Erythroblast (primary cell): ENCODE measurements at places on chromosomes 3 and 15.

GRCh38 chr3:176167272-176167671 lies 1030.0 kb downstream of the TBL1XR1 start:
- DNase-seq, result no peak

DNA sequence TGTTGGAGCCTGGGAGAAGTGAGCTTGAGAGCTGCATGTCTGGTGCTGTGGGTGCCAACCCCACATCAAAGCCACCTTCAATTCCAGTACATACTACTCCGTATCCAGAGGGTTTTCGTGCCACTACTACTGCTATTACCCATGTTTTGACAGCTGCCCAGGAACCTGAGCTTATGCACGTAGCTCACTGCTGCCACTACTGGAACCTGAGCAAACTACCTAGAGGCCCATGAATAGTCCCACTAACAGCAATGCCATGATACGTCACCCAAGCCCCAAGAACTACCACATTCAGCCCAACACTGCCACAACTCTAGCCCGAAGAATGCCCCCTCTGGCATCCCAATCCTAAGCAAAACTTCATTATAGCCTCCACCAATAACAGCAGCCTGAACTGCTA lies 215.2 kb upstream of the BCHE start:
- no peak for DNase-seq

- no peak for DNase-seq
Observed at GRCh38 chr15:94029495-94029894, 201.9 kb upstream of the MCTP2 start.

DNA sequence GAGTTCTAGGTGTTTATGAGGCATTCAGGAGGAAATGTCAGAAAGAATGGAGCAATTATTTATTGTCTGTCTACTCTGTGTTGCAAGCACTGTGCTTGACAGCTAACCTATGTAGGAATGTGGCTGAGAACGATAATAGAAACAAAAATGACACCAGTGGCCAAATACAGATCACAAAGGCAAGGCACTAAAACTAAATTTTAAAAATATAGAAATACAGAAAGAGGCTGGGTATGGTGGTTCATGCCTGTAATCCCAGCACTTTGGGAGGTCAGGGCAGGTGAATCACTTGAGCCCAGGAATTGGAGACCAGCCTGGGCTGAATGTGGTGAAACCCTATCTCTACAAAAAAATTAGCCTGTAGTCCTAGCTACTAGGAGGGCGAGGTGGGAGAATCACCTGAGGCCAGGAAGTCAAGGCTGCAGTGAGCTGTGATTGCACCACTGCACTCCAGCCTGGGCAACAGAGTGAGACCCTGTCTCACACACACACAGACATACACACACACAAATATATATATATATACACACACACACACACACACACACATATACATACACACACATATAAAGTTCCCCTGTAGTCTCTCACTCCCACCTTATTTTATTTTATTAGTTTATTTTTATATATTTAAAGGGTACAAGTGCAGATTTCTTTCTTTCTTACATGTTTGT lies 6.0 kb downstream of the PRKCI start:
- no peak for DNase-seq

DNA sequence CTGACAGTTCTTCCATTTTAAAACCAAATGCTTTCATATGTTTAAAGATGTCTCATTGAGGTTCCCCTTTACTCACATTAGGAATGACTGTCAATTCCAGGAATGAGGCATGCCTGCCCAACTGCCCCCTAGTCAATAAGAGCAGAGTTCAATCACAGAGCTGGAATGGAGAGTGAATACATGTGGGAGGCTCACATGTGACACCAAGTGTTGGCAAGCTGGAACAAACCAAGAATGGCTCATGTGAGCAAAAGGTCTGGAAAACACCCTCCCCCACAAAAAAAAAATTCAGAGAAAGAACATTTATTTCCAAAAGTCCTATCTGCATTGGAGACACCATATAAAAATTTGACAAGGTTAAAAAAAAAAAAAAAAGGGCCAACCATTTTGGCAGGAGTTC lies 3.7 kb downstream of the PBRM1 start:
- peak; percentile 51 for DNase-seq
